ENCODE measurements at places on chromosomes 7 and 10. TPM values are rescaled to one million over a fixed set of nuclear protein-coding genes. Genes with fewer than 3 reads are reported as not detected.

Gene HABP2
- total RNA-seq, result not detected

Gene CALML3
- total RNA-seq, result not detected

Gene IFT22
- total RNA-seq, result 50.3 TPM

Gene POU6F2
- total RNA-seq, result not detected

Gene MARVELD1
- total RNA-seq, result 30.7 TPM

Gene GATA3
- total RNA-seq, result not detected

- DNase-seq, result peak; percentile 67
Observed at GRCh38 chr10:6748981-6749635, 169.0 kb upstream of the PRKCQ start.

DNA sequence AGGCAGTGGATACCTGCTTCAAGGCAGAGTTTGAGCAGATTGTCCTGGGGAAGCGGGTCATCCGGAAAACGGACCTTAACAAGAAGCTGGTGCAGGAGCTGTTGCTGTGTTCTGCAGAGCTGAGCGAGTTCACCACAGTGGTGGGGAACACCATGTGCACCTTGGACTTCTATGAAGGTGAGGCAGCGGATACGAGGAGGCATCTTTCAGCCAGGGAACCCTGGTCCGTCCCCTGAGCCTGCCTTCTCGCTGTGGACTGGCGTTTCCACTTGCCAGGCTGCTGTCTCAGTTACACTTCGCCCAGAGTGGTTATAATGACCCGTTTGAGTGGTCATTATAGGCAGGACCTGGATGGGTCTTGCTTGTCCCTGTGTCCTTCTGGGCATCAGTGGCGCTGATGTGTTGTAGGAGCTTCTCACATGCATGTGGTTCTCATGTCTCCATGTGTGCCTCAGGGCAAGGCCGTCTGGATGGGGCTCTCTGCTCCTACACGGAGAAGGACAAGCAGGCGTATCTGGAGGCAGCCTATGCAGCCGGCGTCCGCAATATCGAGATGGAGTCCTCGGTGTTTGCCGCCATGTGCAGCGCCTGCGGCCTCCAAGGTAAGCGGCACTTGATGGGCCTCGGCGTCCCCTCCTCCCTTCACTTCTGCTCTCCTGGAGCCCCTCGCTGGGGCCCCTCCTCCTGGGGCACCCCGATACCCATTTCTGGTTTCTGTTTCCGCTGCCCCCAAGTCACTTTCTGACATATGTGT is 18.0 kb downstream of the UPP1 start:
- no peak for DNase-seq

DNA sequence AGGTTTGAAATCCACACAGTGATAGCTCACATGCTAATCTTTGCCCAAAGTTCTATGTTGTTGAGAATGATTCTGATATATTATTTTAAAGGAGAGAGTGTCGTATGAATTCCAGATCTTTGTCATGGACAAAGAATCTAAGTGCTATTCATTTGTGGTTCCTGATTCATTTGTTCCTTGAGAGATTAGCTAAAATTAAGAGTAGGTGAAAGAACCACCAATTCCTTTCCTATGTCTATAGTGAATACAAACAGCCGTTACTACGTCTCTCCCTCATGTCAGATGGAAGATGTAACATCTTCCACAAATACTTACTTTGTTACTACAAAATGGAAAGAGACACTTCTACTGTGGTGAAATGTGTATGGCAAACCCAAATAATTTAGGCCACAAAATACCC is 3.3 kb upstream of the PLXDC2 start:
- no peak for DNase-seq

GRCh38 chr7:44995555-44996493 is 4.2 kb upstream of the CCM2 start:
- DNase-seq, result no peak

GRCh38 chr10:131821378-131822012 is 79.3 kb upstream of the PPP2R2D start:
- peak; percentile 33 for DNase-seq
